Activated CD8-positive, alpha-beta T cell treated with anti-CD3 and anti-CD28 coated beads for 36 hours (primary cell): ENCODE measurements at places on chromosomes 1 and 21. TPM values are rescaled to one million over a fixed set of nuclear protein-coding genes. Genes with fewer than 3 reads are reported as not detected.

- peak; percentile 75 for DNase-seq
Observed at GRCh38 chr1:234125283-234125682, 220.8 kb downstream of the SLC35F3 start.

DNA sequence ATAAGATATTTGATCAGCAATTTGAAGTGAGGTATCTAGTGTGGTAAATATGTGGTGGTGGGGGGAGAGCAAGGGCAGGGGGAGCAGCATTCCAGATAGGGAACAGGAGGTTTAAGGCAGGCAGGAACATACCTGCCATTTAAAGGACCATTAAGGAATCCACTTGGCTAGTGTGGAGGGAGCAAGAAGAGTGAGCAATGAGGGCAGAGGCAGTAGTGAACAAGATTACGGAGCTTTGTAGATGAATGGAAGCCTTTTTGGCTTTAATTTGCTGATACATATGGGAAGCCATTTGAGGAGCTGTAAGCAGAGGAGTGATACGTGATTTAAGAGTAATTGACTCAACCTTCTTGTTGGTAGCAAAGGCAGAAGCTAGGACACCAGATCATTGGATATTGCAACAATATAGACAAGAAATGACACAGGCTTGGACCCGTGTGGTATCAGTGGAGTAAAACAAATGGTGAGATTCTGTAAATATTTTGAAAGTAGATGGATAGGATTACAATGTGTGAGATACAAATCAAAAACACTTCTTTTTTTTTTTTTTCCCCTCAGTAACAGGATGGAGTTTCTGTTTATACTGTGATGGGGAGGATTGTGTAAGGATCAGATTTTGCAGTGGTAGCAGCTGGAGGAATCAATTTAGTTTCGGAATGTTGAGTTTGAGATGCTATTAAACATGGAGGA, 73.8 kb upstream of the B3GALT2 start:
- DNase-seq: no peak

The KCNE2 gene
- not detected for total RNA-seq

DNA sequence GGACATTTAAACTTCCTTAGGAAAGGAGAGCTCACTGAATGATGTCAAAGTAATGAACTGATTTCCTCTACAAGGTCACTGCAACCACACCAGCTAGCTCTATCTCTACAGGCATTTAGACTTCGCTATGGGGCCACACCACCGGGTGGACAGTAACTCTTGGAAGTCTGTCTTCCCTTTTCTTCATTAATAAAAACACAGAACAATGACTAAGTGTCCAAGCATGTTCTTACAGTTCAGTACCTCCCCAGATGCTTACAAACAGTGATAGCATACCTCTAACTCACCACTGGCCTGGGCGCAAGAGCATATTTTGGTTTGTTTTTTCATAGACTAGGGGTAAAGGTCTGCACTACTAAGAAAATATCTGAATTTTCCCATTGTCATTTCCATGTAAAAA, 54.6 kb downstream of the SIM2 start:
- no peak for DNase-seq

DNA sequence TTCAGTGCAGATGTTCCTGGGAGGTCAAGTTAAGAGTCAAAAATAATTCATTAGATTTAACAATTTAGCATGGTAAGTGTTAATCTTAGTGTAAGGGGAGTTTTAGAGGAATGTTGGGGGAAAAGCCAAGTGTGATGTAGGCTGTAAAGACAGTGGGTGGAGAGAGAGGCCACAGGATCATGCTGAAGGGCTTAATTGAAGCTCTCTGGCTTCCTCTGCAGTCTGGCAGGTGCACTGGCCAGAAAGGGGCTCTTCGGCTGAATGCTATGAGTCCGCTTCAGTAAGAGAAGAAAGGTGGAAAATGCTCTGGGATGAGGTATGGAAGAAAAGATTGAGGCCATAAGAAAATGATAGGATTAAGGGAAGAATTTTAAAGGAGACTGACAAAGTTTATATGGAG, 3.0 kb downstream of the BRDT start:
- no peak for DNase-seq

The FCRL5 gene
- not detected for total RNA-seq
